Progenitor cell of endocrine pancreas (in vitro differentiated cells): ENCODE measurements at places on chromosomes 5 and 9.

- no peak for DNase-seq
Observed at GRCh38 chr5:64786372-64786771, 17.6 kb downstream of the CWC27 start.

DNA sequence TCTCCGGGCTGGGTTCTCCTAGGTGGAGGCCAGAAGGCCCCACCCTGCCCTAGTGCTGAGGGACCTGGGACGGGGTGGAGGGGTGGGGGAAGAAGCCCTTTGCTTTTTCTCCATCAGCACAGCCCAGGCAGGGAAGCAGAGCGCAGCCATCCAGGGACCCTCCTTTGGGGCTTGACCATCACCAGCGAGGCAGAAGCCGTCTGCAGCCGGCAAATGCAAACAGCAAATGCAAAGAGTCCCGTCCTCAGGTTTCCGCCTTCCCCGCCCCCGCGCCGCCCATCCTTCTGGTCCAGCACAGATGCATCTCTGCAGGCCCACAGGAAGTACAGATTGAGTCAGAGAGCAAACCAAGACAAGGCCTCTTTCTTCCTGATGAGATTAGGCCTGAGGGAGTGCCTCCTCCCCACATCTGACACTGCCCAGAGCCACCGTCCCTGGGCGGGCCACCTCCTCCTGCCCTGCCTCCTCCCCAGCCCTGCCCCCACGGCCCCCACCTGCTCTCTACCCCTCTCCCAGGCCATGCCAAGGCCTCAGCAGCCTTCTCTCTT lies 23.4 kb downstream of the CORO2A start:
- DNase-seq, result no peak

GRCh38 chr9:69314547-69314946 lies 10.5 kb upstream of the ENTREP1 start:
- DNase-seq, result no peak

- no peak for DNase-seq
Observed at GRCh38 chr9:89295400-89295799, 15.6 kb upstream of the CKS2 start.

GRCh38 chr5:55104036-55104772 lies 1.8 kb downstream of the GZMA start:
- DNase-seq, result no peak

DNA sequence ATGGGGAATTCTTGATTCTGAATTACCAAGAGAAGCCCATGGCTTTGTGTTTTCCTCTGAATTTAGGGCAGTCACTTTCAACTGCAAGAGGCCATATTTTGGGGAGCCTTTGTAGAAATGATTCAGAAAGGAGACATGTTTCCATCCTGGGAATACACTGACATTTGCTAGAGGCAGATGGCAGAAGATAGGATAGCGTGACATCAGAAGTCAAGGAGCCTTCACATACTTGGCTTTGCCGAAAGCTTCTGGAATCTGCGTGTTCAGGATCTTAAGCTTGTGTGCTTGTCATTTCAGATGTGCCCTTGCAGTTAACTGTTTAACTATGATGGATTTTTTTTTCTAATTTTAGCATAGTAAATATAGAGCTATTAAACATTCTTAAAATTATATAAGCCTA lies 296.2 kb downstream of the ARHGEF28 start:
- no peak for DNase-seq

- DNase-seq, result peak; percentile 19
Observed at GRCh38 chr5:168992687-168993086, 308.3 kb downstream of the SLIT3 start.

- peak; percentile 77 for DNase-seq
Observed at GRCh38 chr9:113593682-113594281, 130.3 kb downstream of the RGS3 start.

GRCh38 chr9:135023088-135023785 lies 64.2 kb upstream of the OLFM1 start:
- no peak for DNase-seq

GRCh38 chr9:109504689-109505088 lies 6.6 kb upstream of the PTPN3 start:
- DNase-seq, result no peak

- no peak for DNase-seq
Observed at GRCh38 chr9:34590381-34591247, 1.1 kb upstream of the CNTFR start.

DNA sequence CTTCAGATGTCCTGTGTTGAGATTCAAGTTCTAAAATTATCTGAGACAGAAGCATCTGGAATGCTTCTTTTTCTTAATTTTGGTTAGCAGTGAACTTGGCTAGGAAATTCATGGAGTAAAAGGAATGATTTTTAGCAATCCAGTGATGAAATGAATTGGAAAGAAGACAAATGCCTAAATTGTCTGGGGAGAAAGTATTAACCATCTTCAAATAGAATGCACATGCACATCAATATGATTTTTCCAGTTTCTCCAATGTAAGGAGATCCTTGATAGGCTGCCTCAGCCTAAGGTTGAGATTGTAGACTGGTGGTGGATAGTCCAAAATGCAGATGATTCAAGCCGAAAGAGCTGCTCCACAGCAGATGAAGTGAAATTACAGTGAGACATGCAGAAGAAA lies 106.7 kb downstream of the PCSK5 start:
- DNase-seq, result no peak

DNA sequence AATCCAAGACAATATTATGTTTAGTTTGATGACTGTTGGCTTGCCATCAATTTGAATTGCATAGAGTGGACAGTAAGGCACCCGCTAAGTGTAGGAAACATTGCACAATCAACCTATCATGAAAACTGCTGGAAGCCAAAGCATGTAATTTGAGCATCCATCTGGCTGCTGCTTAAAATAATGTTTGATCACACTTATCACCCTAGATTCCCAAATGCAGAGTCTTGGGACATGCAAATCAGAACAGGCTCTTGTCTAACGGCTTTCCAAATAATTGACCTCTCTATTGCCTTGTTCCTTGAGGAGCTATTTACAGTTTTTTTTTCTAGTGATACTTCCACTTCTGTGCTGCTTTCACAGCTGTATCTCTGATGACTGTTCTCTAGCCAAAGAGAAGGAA lies 342.1 kb downstream of the PRR16 start:
- no peak for DNase-seq

GRCh38 chr5:16446993-16447392 lies 18.6 kb downstream of the ZNF622 start:
- DNase-seq, result no peak

- no peak for DNase-seq
Observed at GRCh38 chr5:21397693-21398092, 1409.7 kb upstream of the CDH18 start.

DNA sequence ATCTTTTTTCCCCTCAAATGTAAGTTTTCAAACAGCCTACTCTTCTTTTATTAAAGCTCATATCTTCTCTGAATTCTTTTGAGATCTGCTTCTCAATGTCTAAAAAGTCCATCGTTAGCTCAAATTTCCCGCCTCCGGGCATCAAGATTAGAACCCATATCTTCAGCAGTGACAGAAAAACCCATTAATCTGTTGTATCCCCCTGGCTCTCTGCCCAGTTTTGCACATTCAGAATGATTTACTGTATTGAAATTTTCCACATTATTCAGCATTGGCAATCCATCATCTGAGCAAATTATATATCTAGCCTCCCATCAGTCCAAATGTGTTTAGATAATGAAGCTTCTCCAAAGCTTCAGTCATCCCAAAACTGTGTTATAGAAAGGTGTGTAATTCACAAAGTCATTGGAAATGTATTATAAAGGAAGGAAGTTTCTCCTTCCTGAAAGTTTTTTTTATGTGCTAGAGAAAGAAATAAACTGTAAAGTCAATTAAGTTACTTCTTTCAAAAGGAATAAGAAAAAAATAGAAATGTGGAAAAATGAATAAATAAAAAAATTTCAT lies 849.9 kb downstream of the MAT2B start:
- DNase-seq, result no peak

DNA sequence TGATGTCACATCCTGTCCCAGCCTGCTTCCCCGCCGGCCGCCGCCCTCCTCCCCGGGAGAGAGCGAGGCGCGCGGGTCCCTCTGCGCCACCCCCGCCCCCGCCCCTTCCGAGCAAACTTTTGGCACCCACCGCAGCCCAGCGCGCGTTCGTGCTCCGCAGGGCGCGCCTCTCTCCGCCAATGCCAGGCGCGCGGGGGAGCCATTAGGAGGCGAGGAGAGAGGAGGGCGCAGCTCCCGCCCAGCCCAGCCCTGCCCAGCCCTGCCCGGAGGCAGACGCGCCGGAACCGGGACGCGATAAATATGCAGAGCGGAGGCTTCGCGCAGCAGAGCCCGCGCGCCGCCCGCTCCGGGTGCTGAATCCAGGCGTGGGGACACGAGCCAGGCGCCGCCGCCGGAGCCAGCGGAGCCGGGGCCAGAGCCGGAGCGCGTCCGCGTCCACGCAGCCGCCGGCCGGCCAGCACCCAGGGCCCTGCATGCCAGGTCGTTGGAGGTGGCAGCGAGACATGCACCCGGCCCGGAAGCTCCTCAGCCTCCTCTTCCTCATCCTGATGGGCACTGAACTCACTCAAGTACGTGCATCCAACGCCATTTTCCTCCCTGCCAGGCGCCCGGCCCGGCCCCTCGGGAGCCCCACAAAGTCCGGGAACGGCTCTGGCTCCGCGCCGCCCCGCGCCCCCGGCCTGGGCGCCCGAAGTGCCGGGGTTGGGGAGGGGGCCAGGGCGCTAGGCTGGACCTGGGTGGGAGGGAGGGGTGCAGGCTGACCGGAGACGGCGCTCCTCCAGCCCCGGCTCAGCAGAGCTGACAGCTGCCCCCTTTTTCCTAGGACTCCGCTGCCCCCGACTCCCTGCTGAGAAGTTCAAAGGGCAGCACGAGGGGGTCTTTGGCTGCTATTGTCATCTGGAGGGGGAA lies 12.0 kb upstream of the OLFM1 start:
- DNase-seq, result no peak

- DNase-seq, result no peak
Observed at GRCh38 chr9:92616199-92616641, 53.7 kb downstream of the IPPK start.

DNA sequence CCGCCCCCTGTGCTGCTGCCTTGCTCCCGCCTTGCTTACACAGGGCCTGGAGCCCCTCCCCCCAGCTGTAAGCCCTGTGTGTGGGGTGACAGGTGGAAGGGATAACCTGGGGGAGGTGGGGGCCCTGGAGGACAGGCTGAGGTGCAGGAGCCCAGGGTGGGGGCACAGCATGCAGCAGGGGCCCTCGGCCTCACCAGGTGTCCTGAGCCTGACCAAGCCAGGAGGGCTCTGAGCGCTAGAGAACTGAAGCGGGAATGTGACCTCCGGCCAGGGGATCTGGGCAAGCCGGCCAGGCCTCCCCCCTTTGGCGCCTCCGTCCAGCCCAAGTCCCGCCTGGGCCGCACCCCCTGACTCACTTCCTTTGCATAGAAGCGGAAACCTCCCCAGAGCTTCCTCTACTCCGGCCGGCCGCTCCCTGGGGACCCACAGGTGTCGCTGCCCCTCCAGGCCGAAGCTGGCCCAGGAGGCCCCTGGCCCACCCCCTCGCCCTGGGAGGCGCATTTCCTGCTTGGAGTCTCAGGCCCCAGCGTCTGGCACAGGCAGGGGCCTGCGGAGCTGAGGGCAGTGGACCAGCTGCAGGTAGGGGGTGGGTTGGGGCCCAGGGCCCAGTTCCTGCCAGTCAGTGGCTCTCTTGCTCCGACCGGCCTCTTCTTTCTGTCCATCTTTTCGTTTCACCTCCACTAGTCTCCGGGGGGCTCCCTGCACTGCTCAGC lies at the start of gene TOR4A:
Gene TOR4A, plus strand, starts transcription at position 398 of the 713 bp plus-strand sequence. CDS start 964 bp downstream, outside the sequence.
- DNase-seq, result no peak

- DNase-seq, result no peak
Observed at GRCh38 chr5:30605693-30606268, 587.7 kb upstream of the CDH6 start.

DNA sequence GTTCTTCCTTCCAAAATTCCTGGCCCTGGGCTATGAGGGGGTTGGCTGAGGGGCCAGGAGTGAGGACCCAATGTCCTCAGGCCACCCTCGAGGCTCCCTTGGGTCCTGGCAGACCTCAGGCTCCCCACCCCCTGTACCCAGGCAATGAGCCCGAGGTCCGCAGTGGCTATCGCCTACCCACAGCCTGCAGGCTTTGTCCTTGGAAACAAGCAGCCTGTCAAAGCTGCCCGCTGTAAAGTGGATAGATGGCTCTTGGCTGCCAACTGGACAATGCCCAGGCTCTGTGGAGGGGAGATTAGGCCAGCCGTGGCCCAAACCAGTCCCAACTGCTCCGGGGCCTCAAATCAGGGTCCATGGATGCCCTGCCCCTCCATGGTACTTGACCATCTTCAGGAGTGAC lies 2.2 kb upstream of the ADGRD2 start:
- DNase-seq, result no peak

DNA sequence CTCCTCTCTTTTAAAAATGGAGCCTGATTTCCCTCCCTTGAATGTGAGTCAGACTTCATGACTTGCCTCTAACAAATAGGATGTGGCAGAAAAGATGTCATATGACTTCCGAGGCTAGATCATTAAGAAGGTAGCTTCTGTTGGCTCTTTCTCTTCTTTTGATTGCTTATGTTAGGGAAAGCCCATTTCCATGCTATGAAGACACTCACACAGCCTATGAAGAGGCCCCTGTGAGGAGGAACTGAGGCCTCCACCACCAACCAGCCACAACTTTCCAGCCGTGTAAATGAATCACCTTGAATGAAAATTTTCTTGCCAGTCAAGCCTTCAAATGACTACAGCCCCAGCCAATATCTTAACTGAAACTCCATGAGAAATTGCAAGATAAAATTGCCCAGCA lies 413.4 kb downstream of the TMEM38B start:
- no peak for DNase-seq

GRCh38 chr9:23934291-23934906 lies 108.4 kb upstream of the ELAVL2 start:
- DNase-seq, result no peak

GRCh38 chr5:179410291-179411160 lies 65.3 kb upstream of the ADAMTS2 start:
- no peak for DNase-seq

DNA sequence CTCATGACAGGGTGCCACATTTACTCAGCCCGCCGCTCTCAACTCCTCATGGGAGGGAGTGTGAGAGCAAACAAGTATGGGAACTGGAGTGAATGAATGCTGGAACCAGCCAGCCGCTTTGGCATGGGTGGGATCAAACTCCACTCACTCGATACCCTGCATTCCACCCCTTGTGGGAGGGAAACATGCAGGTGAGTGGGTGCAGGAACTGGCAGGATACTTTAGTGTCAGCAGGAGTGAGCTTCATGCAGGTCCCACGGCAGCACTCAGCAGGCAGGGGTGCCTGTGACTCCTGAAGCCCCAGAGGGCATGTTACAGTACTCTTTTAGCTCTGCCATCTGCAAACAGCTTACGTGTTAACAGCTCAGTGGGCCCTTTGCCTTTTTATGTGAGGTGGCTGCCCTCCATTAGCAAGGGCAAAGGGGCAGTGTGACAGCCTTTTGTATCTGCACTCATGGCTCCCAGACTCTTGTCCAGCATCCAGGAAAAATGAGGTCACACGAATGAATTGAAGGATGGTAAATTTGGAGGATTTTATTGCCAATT lies 433.2 kb upstream of the NMUR2 start:
- DNase-seq, result no peak

GRCh38 chr5:67203701-67204074 lies 7.1 kb upstream of the CD180 start:
- no peak for DNase-seq

DNA sequence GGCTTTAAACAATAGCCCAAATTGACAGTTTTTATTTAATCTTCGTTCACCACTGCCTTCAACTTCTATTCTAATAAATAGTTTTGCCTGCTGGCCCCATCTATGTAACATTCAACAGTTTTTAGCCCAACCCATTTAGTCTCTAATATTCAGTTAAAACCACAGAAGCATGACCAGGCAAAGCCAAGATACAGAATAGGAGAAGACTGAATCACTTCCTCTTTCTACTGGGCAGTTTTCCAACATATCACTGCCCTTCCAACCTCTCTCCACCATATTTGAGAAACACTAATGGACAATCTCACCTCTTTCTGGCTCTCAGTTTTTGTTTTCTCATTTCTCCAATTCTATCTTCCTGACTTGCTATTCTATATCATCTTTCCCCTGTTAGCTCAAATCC lies 352.9 kb downstream of the DNAH5 start:
- no peak for DNase-seq
